Effector memory CD4-positive, alpha-beta T cell (primary cell): ENCODE measurements at places on chromosomes 2 and 18.

DNA sequence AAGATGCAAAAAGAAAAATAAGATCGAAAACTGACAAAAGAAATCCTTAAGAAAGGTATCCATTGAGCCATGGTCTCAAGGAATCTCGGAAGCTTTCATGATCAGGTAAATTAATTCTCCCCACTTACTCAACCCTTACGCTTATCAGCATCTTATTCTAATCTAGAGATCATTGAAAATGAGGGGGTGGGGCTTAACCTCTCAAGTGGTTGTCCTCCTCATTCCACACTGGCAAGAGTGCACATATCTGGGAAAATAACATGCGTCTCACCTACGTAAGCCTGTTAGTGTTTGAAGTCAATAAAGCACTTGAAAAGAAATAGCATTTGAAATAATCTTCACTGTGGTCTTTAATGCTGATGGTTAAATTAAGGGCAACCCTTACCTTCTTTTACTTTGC, 82.5 kb upstream of the NEUROD1 start:
- no peaks in the 10 kb centered on the region for H3K36me3 ChIP-seq
- no peak overlapping the region for H3K4me3 ChIP-seq
- H3K27me3 ChIP-seq, result no peaks in the 10 kb centered on the region

- H3K4me3 ChIP-seq, result no peak overlapping the region
- no peak for DNase-seq
- no peaks in the 10 kb centered on the region for H3K27me3 ChIP-seq
- H3K27ac ChIP-seq, result no peak overlapping the region
Observed at GRCh38 chr18:3607309-3608098, 157.5 kb downstream of the TGIF1 start.

GRCh38 chr2:175436076-175436475, 254.6 kb upstream of the ATP5MC3 start:
- H3K27ac ChIP-seq, result no peak overlapping the region
- no peak overlapping the region for H3K4me3 ChIP-seq
- no peaks in the 10 kb centered on the region for H3K36me3 ChIP-seq

DNA sequence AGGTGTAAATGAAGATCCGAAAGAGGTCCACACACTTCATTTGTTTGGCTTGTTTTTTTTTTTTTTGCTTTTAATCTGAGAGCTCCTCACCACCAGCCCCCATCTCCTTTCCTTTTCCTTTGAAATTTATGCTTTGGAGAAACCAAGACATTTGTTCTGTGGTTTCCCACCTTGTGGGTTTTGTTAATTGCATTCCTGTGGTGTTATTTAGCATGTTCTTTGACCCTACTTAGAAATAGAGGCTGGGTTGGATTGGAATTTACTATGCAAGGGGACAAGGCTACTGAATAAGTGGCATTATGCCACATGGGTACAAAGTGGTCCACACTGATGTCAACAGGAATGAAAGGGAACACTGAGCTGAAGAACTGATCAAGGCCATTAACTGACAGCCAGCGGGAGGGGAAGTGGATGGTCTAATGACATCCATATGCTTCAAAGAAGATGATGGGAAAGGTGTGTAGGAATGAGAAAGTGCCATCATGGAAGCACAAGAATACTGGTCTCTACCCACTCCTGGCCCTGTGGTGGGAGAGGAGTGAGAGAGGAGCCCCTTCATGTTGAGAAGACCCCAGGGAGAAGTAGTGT, 8.9 kb downstream of the CCL20 start:
- H3K4me3 ChIP-seq, result no peak overlapping the region
- no peaks in the 10 kb centered on the region for H3K4me1 ChIP-seq
- H3K36me3 ChIP-seq, result no peaks in the 10 kb centered on the region
- no peaks in the 10 kb centered on the region for H3K27me3 ChIP-seq
- no peak overlapping the region for H3K27ac ChIP-seq

GRCh38 chr2:105856581-105856980, 111.9 kb downstream of the NCK2 start:
- H3K4me1 ChIP-seq, result peaks cover 51% of the 10 kb centered on the region
- no peak for DNase-seq
- peak overlapping the region; percentile 83 for H3K27ac ChIP-seq
- H3K4me3 ChIP-seq, result peak overlapping the region; percentile 9
- no peaks in the 10 kb centered on the region for H3K27me3 ChIP-seq

GRCh38 chr2:109721626-109722025, 72.5 kb upstream of the RGPD5 start:
- no peak overlapping the region for H3K27ac ChIP-seq
- H3K4me1 ChIP-seq, result no peaks in the 10 kb centered on the region
- no peak overlapping the region for H3K4me3 ChIP-seq
- DNase-seq, result no peak
- H3K27me3 ChIP-seq, result no peaks in the 10 kb centered on the region
- no peaks in the 10 kb centered on the region for H3K36me3 ChIP-seq

DNA sequence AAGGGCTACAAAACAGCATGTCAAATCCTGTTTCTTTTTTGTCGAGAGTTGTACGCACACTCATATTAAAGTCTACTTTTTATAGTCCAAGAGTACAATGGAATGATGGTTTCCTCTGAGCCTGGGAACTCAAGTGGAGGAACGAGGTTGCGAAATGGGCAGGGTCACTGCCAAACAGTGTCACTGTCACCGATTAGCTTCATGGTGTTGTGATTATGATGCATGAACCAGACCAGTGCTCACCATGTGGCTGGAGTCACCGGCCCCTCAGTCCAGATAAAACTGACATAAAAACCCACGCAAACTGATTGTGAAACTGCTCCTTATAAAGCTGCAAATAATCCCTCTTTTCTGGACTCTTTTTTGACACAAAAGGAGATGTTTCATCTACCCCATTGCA, 122.0 kb downstream of the COPS8 start:
- H3K36me3 ChIP-seq, result no peaks in the 10 kb centered on the region
- no peak overlapping the region for H3K4me3 ChIP-seq
- H3K27me3 ChIP-seq, result no peaks in the 10 kb centered on the region
- no peak overlapping the region for H3K27ac ChIP-seq

GRCh38 chr2:140916410-140916809, 1214.4 kb downstream of the LRP1B start:
- H3K4me1 ChIP-seq, result no peaks in the 10 kb centered on the region
- no peak overlapping the region for H3K27ac ChIP-seq
- DNase-seq, result no peak
- H3K27me3 ChIP-seq, result no peaks in the 10 kb centered on the region

DNA sequence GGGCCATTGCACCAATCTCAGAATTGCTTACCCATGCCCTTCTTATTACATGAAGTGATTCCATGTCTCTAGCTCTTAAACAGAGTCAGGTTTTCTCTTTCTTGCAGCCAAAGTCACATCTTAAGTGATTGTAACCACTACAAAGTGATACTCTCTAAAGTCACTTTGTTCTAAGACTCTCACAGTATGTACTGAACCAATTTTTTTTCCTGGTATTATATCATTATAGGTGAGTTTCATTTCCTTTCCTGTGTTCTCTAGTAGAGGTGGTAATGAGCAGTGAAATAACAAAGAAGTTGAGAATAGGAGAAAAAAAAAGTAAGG, 66.3 kb upstream of the DARS1 start:
- peaks cover 50% of the 10 kb centered on the region for H3K4me1 ChIP-seq
- DNase-seq, result no peak
- no peaks in the 10 kb centered on the region for H3K36me3 ChIP-seq
- H3K27me3 ChIP-seq, result no peaks in the 10 kb centered on the region
